Forelimb muscle (tissue), 1 donor: ENCODE measurements at places on chromosomes 2 and 18.

GRCh38 chr18:4581966-4582365, 126.9 kb upstream of the DLGAP1 start:
- DNase-seq, result no peak

DNA sequence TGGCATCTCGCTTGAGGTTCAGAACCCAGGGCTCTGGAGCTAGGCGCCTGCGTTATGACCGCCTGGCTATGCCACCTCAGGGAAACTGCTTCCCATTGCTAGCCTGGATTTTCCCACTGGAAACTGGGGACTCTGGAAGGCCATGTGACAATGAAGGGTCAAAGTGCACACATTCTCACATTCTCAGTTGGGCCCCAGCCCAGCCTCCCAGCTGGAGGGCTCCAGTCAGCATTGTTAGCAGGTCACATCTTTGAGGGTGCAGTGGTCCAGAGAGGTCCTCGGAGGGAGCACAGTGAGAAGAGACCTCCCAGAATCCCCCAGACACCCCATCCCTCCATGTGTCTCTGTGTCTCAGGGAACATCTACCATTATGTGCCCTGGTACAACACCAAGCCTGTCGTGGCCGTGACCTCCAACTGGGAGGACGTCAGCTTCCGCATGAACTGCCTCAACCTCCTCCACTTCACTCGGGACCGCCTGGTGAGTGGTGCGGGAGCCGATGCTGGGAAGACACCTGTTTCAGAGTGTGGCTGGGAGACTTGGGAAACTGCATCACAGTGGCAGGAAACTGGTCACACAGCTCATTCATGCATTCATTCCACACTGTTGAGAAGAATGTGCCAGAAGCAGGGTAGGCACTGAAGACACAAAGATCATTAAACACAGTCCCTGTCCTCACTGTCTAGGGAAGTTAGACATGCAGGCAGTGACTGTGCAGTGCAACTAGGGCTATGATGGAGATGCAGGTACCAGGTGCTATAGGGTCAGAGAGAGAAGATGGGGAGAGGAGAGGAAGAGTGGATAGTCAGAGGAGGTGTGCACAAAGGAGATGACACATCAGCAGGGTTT, 41.6 kb downstream of the FER1L5 start:
- DNase-seq, result no peak

- DNase-seq, result no peak
These were observed 909.9 kb upstream of the CHAC2 start for GRCh38 chr2:52857722-52858121.

DNA sequence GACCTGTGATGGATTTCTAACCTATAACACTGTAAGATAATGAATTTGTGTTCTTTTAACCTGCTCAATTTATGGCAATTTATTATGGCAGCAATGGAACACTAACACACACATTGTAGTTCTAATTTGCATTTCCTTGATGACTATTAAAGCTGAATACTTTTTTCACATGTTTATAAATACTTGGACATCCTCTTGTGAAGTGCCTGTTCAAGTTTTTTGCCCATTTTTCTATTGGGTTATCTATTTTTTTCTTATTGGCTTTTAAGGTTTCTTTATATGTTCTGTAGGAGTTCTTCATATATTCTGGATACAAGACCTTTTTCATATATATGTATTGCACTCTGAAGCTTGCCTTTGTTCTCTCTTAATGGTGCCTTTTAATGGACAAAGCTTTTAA, 128.5 kb upstream of the PGAP1 start:
- no peak for DNase-seq

- DNase-seq, result no peak
These were observed 19.8 kb downstream of the TMEM37 start for GRCh38 chr2:119451336-119452050.

DNA sequence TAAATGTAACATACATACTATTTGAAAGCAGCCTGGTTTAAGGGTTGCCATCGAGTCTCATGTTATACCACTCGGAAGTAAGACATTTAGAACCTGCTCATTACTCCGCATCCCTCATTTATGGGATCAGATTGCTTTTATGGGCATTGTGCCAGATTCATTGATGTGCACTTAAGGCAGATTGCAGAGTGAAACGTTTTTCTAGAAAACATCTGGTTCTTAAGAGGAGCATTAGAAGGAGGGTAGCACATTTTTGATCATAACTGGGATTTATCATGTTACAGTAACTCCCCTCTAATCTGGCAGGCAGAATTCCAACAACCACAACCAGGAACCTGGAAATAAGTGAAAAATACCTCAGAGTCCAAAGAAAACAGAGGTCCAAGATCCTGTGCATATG, 74.2 kb upstream of the GALNT3 start:
- DNase-seq, result no peak

GRCh38 chr2:54895730-54896129, 154.5 kb downstream of the RTN4 start:
- no peak for DNase-seq

DNA sequence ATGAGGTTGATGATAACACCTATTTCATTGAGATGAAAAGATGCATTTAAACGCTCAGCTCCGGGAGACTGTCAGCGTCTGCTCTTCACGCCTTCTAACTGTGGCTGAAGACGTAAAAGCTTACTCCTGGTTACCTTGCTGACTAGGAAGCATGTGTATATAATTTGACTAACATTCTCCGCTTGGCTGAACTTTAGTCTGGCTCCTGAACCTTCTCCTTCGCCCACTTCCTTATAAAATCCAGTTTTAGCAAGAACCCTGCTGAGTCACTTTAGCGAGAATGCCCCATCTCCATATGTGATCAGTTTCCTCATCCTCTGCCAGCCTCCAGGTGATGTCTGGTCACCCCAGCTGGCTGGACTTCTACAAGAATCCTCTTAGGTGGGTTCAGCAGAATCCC, 12.7 kb upstream of the CREG2 start:
- no peak for DNase-seq

DNA sequence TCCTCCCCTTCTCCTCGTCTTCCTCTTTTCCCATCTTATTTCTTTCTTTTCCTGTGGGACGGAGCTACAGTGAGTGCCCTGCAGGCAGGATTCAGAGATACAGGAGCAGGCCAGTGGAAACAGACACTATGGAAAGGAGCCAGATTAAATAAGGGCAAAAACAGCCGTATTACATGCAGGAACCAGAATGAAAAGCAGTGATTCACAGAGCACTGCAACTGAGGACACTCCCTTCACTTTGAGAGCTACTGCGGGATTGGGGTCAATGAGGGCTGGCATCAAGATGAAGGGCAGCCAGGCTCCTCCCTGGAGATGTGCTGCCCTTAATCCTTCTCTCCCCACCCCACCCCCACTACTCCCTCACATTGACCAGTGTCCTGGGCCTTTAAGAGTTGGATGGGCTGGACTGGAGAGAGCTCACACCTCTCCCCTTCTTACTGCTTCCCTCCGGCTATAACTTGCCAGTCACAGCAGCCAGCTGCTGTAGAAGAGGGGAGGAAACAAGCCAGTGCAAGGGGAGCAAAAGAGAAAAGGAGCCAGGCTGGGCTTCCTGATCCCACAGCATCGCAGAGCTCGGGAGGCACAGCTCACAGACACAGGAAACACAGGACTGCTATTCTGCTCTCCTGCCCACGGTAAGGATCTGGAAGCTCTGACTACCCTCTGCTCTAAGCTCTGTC, at the start of gene PLCD4:
PLCD4 (plus strand) TSS at position 464 of the 680 bp plus-strand sequence. CDS start 7,841 bp downstream, outside the sequence.
- DNase-seq, result no peak

GRCh38 chr2:144330951-144331673, 188.8 kb downstream of the ZEB2 start:
- no peak for DNase-seq
